ENCODE measurements at places on chromosomes 6 and 20.

GRCh38 chr20:61915101-61915500, 150.6 kb downstream of the TAF4 start:
- no peak for DNase-seq

DNA sequence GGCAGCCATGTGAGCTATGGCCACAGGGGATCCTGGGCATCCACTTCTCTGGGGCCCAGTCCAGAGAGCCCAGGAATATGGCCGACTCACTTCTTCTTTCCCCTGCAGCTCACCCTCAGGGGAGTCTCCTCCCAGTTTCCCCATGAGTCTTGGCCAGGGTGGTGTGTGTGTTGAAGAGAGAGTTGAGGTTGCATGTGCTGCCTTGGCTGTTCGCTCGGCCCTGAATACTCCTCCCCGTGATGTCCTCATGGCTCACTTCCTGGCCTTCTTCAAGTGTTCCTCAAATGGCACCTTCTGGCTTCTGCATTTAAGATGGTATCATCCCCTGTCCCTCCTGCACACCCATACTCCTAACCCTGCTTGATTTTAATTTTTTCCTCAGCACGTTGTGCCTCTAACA, 3.2 kb upstream of the TREML1 start:
- no peak for DNase-seq

- no peak for DNase-seq
Observed at GRCh38 chr20:4087923-4088322, 72.6 kb upstream of the RNF24 start.

DNA sequence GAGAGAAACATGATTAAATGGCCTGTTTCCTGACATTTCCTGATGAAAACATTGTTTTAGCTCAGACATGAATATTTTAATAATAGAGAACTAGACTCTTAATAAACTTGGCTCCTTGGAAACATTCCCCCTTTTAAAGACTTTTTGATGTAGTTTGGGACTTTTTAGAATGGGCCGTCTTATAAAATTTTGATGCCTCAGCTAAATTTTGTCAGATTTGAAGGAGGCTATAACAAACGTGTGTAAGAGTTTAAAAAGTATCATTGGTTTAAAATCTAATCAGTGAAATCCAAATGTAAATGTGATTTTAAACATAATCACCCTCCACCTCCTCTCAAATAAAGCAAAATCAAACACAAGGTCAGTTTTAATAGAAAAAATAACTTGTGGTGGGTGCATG, 200.9 kb downstream of the CLIC5 start:
- no peak for DNase-seq
